NCI-H2081 treated with DMSO at 0.1 percent for 48 hours (cell line): ENCODE measurements at places on chromosomes 1 and 21.

GRCh38 chr1:113333056-113333455 is 57.3 kb upstream of the MAGI3 start:
- DNase-seq: no peak

GRCh38 chr21:14690886-14691285 is 144.8 kb upstream of the SAMSN1 start:
- no peak for DNase-seq

- DNase-seq: no peak
These were observed 122.7 kb downstream of the GABPA start for GRCh38 chr21:25857308-25858074.

DNA sequence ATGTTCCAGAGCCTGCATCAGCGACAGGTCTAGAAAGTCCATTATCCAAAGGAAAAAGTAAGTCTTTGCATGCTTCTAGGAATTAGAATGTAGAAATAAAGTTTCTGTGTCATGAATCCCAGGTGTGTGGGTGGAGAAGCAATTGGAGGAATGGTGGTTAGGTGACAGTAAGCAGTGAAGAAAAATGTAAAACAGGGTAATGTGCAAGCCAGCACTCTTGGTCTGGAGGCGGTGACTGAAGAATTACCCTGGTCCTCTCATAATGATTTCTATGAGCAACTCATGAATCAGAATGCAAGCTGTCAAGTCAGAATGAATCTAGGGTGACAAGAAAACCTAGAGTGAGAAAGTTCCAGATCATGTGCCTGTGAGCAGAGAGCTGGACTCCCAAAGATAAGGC is 33.6 kb downstream of the PLPPR4 start:
- no peak for DNase-seq

DNA sequence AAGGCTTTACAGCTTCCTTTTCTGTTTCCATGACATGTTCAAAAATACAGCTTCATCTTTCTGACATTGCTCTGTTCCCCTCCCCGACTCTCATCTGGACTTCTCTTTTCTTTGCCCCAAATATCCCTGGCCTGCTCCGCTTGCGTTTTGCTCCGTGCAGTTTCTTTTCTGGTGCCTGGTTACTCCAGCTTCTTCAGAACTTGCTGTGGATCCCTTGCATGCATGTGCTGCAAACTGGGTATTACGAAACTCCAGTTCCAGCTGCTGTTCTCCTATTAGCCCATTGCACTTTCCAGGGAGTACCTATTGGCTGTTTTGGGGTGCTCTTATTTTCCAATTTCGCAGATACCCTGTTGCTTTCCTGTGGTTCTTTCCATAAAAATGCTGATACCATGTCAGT is 9.9 kb upstream of the NDC1 start:
- DNase-seq: no peak
